Nephron progenitor cell (in vitro differentiated cells): ENCODE measurements at places on chromosomes 16 and 17.
A peak's percentile ranks its signal among the peaks of the same experiment; 100 is the strongest.

GRCh38 chr17:19610879-19611278 lies 37.7 kb upstream of the ALDH3A2 start:
- DNase-seq, result no peak

- no peak for DNase-seq
Observed at GRCh38 chr17:51661403-51661802, 401.1 kb downstream of the UTP18 start.

DNA sequence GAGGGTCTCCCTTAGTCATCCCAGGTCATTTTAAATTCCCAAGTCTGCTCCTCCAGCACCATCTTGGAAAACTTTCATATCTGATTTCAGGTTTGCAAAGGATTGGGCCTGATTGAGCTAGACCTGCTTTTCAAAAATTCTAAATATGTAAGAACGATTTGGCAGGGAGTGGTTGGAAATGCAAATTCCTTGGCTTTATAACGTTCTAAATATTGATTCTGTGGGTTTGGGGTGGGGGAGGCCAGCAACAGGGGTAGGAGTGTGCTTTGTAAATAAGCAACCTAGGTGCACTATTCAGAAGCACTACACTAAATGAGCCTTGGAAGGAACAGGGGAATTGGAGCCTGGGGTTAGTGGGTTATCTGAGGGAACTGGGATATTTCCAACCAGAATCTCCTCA lies 47.9 kb downstream of the TMEM114 start:
- DNase-seq, result no peak

DNA sequence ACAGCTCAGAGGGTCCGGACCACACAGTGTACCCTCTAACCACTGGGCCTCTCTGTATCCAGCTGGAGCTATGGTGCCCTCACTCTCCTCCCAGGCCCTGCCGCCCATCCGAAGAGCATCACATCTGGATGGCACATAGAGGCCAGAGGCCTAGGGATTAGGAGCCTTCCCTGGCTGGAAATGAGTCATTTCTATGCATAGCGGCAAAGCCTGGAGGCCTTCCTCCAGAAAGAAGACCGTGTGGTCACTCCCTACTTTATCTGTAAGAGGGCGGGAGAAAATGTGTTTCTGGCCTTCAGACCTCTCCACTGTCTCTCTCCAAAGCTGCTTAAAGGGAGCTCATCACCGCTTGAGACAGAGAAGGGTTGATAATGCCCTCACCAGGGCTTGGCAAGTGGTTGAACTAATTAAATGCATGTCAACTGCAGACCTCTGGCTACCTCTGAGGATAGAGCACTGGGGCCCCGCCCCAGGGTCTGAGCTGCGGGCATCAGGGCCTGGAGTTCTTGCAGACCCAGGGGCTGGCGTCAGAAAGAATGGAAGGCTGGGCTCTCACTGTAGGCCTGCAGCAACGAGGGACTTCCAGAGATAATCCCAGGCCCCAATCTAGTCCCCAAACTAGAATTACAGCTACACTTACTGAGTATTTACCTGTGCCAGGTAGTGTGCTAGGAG lies 122.2 kb downstream of the IRX5 start:
- DNase-seq, result no peak

DNA sequence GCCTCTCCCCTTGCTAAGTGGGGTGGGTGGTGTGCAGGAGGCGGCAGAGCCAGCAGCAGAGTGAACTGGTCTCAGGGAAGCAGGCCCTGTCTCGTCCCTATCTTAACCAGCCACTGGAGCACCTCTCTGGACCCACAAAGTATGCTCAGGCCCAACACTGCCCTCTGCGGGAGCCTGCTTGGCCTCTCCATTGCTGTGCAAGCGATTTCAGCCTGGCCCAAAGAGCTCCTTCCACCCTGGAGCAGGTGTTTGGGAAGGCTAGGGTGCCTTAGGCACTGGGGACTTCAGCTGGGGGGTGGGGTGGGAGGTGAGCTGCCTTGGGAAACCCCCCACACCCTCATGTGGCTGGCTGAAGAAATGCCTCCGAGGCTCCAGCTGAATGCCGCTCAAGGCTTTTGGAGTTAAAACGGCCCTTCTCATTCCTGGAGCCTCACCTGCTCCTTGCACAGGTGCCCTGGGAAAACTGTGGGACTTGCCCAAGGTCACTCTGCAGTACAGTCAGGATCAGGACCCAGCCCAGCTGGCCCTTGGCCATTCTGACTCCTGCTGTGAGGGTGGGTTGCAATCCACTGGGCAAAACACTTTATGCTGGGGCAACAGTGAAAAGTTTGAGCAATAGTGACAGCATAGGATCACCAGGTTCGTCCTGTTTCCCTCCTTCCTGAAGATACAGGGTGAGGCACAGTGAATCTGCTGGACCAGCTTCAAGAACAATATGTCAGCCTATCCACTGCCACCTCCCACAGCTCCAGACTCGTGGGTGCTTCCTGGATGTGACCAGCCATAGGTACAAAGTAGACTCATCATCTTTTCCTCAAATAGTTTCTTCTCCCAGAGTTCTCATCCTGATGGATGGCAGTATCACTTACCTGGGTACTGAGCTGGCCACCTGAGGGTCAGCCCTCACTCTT lies 5.9 kb upstream of the UBE2O start:
- DNase-seq, result peak; percentile 64

DNA sequence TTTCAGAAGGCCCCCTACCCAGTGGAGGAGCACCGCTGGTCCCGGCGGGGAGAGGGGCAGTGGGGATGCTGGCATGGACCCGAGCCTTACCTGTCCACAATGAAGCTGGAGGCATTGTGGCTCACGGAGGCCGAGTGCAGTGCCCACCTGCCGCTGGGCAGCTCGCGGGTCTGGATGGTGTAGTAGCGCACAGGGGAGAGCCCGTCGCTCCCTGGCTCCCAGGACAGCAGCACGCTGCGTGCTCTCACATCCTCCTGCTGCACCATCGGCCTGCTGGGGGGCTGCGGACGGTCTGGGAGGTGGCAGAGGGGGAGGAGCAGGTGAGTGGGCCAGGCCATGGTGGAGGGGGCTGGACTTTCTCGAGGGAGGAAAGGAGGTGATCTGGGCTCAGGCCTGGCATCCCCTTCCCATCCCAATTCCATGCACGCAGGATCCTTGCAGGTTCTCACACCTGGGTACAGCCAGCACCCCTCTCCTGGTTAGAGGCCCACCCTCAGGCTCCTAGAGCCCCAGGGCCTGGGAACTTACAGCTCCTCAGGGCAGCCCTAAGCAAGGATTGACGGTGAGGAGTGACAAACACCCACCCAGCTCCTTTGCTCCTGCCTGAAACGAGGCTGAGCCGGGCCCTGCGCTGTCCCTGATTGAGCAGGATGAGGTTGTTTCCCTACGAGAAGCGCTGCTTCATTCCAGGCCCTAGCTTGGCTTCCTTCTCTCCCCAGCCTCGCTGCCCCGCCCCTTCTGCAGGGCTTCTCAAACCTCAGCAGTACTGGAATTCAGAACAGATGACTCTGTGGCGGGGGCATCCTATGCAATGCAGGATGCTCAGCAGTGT lies 76.2 kb upstream of the CDC42EP4 start:
- DNase-seq, result no peak

GRCh38 chr16:11076259-11077018 lies 132.1 kb downstream of the CLEC16A start:
- DNase-seq, result peak; percentile 30

DNA sequence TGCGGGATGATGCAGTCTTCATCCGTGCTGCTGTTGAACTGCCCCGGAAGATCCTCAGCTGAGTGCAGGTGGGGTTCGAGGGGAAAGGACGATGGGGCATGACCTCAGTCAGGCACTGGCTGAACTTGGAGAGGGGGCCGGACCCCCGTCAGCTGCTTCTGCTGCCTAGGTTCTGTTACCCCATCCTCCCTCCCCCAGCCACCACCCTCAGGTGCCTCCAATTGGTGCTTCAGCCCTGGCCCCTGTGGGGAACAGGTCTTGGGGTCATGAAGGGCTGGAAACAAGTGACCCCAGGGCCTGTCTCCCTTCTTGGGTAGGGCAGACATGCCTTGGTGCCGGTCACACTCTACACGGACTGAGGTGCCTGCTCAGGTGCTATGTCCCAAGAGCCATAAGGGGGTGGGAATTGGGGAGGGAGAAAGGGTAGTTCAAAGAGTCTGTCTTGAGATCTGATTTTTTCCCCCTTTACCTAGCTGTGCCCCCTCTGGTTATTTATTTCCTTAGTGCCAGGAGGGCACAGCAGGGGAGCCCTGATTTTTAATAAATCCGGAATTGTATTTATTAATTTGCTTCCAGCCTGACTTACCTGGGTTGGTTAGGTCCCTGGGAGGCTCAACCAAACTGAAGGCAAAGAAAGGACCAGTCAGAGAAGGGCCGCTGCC lies 5.8 kb downstream of the TRAF4 start:
- DNase-seq, result no peak

DNA sequence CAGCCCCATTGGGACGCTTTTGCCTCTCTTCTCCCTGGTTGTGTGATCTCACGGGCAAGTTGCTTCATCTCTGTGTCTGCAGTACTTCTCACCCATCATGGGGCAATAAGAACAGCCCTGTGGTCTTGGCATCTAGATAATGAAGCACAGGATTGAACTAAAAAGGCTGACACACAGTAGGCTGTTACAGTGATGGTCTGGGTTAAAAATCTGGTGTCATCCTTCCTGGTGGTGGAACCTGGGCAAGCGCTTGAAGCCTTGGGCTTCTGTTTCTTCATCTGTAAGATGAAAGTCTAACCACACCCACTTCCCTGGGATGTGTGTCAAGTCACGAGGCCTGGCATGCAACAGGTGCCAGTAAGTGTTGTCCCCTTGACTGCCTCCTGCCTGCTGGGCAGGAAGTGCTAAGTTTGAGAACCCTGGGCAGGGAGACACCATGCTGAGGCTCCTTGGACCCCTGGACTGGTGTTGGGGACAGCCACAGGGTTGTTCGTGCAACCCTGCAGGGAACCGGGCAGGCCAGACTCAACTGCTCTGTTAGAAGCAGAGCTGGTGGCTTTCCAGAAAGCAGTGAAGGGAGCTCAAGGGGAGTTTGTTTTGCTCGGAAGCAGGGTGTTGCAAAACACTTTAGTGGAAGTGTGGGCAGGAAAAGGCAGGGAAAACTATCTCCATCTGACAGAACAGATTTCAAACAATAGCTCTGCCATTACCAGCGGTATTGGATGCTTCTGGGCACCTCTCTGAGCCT lies 5.9 kb upstream of the MAP2K3 start:
- no peak for DNase-seq

GRCh38 chr17:57279432-57279831 lies 23.1 kb downstream of the MSI2 start:
- no peak for DNase-seq

GRCh38 chr16:87850009-87851006 lies 19.0 kb downstream of the SLC7A5 start:
- peak; percentile 84 for DNase-seq

- DNase-seq, result no peak
Observed at GRCh38 chr17:27996202-27997043, 46.1 kb upstream of the NLK start.

GRCh38 chr16:85861095-85861825 lies 37.7 kb upstream of the IRF8 start:
- no peak for DNase-seq

DNA sequence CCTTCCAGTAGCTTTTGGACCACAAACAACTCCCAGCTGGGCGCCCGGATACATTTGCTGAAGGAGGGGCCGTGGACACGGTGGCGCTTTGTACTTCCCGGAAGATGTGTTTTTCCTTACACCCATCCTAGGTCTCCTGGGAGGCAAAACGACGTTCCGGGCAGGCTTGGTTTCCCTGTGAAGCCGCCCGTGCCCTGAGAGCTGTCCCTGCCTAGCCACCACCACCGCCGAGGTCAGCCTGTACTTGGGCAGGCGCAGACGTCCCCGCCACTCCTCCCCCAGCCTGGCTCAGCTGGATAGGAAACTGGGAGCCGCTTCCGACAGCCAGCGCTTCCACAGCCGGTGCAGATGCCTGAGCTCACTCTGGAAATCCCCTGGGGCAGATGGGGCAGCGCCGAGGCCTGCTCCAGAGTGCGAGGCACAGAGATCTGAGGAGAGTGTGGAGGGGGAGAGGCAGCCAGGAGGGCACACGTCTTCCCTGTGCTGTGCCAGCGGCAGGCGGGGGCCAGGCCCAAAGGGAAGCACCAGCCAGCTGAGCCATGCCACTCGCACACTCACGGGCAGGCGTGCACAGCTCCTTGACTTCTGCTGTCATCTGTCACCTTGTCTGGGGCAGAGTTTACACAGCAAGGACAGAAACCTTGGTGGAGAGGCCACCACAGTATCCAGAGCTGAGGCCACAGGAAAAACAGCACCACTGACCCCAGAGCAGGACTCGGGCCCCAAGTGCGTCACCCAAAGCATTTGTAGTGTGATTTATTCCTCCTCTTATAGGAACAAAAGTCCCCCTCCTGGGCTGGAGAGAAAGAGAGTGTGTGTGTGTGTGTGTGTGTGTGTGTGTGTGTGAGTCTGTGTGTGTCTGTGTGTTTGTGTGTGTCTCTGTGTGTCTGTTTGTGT lies 3.0 kb downstream of the RHBDF2 start:
- DNase-seq, result peak; percentile 70

GRCh38 chr17:47297661-47298400 lies 25.9 kb upstream of the EFCAB13 start:
- DNase-seq, result no peak

- no peak for DNase-seq
Observed at GRCh38 chr16:51024703-51025102, 126.4 kb downstream of the SALL1 start.

DNA sequence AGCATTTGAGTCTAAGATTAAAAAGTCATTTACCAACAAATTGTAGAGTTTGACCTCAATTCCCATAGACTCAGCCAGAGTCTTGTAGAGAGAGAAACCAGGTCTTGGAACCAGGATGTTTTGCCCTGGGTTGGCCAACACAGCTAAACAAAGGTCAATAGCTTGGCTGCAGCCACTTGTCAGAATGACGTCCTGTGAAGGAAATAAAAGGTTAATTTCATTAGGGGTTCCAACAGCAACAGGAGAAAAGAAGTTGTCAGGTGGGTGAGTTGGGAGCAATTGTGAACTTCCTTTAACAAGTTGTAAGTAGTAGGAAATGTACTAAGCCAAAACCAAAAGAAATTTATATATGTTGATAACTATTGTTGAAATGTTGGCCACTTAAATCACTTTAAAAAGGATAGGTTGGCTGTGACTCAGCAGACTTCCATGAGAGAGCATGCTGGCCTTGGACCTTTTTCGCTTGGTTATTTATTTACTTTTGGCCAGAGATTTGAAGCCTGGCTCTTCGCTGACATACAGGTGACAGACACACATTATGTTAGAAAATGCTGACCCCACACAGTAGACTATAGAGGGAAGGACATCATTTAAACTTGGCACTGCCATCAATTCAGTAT lies 4.3 kb downstream of the TAT start:
- DNase-seq, result no peak

- no peak for DNase-seq
Observed at GRCh38 chr17:78527345-78527744, 49.9 kb downstream of the DNAH17 start.

- no peak for DNase-seq
Observed at GRCh38 chr16:68251832-68252231, 6.7 kb downstream of the PLA2G15 start.
